ENCODE measurements at places on chromosomes 3 and 15.

DNA sequence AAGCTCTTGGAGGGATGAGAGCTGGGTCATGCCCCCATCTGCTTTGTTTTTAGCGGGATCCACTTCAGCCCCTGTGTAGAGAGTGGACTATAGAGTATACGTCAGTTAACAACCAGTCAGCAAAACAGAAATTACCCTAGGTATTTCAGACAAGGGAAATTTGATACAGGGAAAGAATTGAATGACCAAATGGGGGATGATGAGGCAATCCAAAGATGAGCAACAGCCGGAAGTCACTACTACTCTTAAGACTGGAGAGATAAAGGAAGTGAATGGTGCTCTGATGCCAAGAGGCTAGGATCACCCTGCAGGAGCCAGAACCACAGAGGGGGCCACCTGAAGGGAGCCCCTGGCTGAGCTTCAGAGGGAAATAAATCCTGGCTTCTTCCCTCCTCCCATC is 1.7 kb upstream of the GPR62 start:
- DNase-seq, result no peak

DNA sequence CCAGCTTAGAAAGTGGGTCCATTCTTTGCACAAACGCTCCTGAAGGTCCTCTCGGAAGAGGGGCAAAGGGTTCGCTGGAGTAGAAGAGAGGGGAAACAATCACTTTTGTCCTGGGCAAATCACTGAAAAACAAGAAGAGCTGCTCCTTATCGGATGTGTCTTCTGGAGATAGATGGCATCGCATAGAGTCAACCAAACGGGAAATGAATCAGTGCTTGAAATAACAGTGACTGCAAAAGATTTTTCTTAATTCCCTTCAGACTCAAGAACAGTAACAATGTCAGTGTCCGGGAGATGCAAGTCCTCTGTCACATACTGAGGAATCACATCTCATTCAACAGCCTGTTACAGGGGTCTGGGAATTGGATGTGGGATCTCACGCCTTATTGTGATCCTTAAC is 78.8 kb upstream of the PCSK6 start:
- DNase-seq, result no peak

GRCh38 chr3:95044101-95044500 is 981.2 kb downstream of the NSUN3 start:
- DNase-seq, result no peak

- no peak for DNase-seq
These were observed 24.0 kb downstream of the FLNB start for GRCh38 chr3:58032186-58032585.

DNA sequence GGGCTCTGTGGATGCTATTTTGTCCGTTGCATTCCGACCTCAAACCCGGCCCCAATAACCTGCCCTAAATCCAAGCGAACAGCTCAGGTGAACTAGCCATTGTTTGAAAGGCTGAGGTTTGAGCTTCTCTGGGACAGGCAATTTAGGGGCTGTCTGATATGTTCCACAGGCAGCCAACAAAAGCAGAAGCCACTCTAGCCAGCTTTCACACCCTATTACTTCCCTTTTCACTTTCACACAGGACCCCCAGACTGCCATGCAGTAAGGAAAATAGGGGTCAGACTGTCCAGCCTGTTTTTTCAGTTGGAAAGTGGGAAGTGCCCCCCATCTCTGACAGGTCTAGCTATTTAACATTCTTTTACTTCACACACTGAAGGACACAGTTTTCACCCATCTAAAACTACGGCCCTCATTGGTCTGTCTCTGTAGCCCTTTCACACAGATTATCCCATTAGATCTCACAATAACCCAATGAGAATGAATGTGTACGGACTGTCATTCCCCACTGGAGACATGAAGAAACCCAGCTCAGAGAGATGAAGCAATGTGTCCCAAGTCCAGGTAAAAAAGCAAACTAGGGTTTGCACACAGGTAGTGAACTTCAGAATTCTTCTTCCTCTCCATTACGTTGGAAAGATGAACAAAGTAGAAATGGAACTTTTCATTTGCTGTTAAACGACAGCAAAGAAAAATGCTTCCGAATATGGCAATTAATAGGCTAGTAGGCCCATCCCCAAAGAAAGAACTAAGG is 1.9 kb downstream of the CCDC12 start:
- DNase-seq, result no peak

DNA sequence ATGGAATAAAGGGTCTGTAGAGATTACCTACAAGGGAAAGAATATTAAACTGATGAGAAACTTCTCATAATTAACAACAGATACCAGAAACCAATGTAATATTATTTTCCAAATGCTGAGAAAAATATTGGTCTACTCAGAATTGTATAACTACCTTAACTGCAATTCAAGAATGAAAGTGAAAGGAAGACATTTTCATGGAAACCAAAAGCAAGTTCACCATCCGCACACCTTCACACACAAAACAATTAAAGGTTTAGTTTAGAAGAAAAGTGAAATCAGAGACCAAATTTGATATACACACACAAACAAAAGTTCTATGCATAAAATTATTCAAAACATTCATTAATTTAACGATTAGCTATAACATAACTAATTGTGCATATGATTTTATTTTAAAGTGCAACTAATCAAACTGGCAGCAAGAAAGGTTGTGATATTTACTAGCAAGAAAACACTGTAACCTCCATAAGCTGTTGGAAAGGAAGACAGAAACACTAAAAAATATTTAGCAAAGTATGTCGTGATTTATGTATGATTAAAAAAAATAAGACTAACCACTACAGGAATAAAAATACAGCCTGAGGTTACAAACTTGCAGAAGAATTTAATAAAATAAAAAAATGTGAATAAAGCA is 395.5 kb downstream of the FGF12 start:
- DNase-seq, result no peak

- no peak for DNase-seq
These were observed 48.4 kb downstream of the ST6GAL1 start for GRCh38 chr3:186978712-186979111.

DNA sequence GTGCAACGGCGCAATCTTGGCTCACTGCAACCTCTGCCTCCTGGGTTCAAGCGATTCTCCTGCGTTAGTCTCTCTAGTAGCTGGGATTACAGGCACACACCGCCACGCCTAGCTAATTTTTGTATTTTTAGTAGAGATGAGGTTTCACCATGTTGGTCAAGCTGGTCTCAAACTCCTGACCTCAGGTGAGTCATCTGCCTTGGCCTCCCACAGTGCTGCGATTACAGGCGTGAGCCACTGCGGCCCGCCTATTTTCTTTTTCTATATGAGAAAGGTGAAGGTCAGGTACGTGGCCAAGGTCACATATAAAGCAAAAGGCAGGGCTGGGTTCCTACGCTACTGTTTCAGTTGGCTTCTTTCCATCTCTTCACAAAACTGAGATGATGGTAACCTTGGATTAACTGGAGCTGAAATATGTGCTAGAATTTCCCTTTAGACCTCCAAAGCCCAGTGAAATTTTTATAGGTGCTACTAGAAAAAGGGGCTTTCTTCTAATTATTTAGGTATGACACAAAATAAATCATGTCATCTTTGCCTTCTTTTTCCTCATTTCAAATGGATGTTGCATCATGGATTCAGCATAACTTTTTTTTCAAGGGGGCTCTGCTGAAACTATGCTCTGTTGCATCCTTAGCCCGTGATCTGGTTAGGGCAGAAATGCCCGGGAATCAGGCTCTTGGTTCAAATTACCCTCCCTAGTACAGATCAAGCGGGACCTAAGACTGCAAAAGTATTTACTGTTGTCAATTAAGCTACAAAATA is 68.5 kb downstream of the MYO1E start:
- DNase-seq, result no peak

DNA sequence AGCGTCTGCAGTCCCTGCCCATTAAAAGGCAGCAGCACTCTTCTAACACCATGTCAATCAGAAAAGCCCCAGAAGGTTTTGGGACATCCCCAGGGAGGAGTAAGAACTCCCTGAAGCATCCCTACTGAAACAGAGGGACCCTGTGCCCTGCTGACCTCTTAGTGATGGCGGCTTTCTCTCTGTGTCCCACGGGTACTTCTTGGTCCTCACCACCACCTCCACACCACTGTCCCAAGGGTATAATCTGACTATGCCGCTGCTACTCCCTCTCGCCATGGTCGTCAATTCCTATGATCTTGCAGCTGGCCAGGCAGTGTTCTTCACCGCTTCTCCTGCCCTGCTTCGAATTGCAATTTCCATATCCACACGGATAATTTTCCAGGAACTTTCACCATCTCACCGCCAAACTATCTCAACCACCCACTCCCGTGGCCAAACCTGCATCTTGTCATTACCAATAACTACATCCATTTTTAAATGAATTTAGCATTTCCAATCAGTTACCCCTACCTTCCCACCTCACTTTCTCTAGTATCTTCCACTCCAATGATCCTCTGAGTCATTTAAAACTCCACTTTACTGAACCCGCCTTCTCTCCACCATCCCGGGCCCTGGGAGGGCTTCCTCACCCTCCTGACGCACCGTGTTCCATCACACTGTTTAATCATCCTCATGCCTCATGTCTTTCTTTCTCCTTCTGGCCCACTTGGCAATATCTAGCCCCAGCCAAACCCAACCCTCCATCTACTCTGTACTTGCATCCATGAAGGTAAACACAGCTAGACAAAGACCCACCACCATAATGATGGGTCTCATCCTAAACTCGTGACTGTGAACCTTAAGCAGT is 23.7 kb downstream of the PRR23E start:
- DNase-seq, result no peak

GRCh38 chr3:105364128-105364527 is 2.6 kb upstream of the ALCAM start:
- no peak for DNase-seq

GRCh38 chr3:152443212-152444023 is 174.7 kb downstream of the MBNL1 start:
- no peak for DNase-seq

- no peak for DNase-seq
These were observed 98.9 kb upstream of the ST8SIA2 start for GRCh38 chr15:92294759-92295158.

- no peak for DNase-seq
These were observed 25.0 kb downstream of the ANXA2 start for GRCh38 chr15:60372756-60373155.

- no peak for DNase-seq
These were observed 845.4 kb downstream of the NAALADL2 start for GRCh38 chr3:175704366-175705055.

DNA sequence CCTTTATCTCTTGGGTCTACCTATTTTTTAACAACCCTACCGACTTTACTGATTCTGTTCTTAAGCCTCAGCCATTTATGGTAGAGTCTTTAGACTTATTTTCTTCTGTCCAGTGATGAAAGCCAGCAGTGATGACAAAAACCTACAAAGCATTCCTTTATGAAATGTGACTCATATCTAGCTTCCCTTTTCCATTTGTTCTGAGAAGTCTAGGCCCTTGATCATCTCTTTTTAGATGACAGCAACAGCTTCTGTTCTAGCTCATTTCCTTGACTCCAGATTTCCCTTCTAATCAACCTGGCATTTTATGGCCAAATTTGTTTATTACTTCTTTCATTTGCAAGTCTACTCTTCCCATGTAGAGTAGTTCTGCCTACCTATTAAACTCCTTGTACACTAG is 36.1 kb downstream of the CFAP44 start:
- no peak for DNase-seq

- DNase-seq, result no peak
These were observed 99.5 kb downstream of the SQOR start for GRCh38 chr15:45734260-45734711.

GRCh38 chr3:24831221-24831620 is 336.6 kb upstream of the THRB start:
- DNase-seq, result no peak

DNA sequence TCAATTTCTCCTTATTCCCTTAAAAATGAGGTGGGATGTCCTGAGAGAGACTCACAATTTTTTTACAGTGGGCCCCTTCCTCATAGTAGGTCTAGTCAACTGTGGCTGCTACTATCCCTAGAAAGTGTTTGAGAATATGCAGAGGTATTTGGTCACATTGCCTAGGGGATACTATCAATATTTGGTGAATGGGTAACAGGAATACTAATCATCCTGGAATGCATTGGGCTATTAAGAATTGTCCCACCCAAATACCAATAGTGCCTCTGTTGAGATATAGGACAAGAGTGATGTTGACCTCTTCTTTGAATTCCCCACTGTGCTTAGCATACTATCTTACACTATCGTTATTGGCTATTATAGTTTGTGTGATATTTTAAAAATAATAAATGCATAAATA is 389.4 kb downstream of the DIPK2A start:
- no peak for DNase-seq

- no peak for DNase-seq
These were observed 1059.2 kb downstream of the ZPLD1 start for GRCh38 chr3:103494011-103494410.

- DNase-seq, result no peak
These were observed 8.3 kb downstream of the SERPINI1 start for GRCh38 chr3:167743799-167744198.

- DNase-seq, result no peak
These were observed 90.4 kb downstream of the NEDD4 start for GRCh38 chr15:55902981-55903380.

- peak; percentile 48 for DNase-seq
These were observed 2.2 kb downstream of the RBP1 start for GRCh38 chr3:139537361-139537760.

DNA sequence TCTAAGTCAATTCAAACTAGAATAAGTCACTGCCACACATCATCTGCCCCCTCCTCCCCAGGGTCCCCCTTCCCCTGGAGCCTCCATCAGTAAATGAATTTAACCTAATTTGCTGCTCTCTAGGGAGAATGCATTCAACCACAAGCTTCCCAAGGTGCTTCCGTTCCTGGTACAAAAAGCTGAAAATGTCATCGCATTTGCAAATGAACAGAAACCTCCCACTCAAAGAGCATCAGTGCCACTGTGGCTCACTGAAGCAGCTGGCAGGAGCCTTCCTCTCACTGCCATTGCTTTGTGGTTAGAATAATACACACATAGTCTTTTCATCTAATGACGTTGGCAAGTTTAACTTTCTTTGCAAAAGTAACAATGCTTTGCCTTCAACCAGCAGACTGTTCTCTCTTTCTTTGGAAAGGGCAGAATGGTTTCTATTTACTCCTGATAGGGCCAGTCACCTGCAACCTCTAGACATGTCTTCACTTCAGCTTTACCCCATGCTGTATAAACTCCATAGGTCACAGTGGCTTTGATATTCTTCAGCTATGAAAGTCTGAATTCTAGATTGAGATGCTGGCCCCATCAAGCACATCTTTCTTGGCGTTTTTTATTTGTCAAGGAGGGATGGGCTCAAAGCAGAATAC is 238.1 kb downstream of the CPNE4 start:
- peak; percentile 61 for DNase-seq

DNA sequence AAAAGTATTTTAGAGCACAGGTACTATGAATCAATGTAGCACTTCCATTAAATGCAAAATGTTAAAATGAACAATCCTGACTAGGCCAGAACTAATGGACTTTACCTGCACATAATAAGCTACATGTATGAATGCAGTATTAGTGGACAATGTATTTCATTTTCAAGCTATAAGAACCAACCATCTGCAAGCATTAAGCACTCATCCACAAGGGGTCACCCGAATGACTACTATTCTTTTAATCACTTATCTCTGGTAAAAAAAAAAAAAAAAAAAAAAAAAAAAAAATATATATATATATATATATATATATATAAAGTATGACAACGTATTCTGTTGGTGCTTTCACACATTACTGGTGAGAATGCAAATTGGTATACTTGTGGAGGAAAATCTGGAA is 7.2 kb downstream of the HERC1 start:
- no peak for DNase-seq

Data from DMS79 treated with DMSO at 0.1 percent for 48 hours (cell line).